Activated CD4-positive, alpha-beta T cell treated with anti-CD3 and anti-CD28 coated beads, Interleukin-2, amount 10 ng/mL, durations not matched to agents 24 days and 14 days (primary cell): ENCODE measurements at places on chromosomes 12 and 14. TPM values are rescaled to one million over a fixed set of nuclear protein-coding genes. Genes with fewer than 3 reads are reported as not detected.
A peak's percentile ranks its signal among the peaks of the same experiment; 100 is the strongest.

GRCh38 chr12:10385166-10385613 is 4.7 kb downstream of the KLRK1 start:
- no peak overlapping the region for H3K27ac ChIP-seq
- peaks cover 45% of the 10 kb centered on the region for H3K27me3 ChIP-seq
- no peak for DNase-seq
- H3K4me1 ChIP-seq = no peaks in the 10 kb centered on the region
- no peak overlapping the region for H3K4me3 ChIP-seq
- H3K36me3 ChIP-seq = no peaks in the 10 kb centered on the region

GRCh38 chr12:7499636-7500035 is 3.9 kb downstream of the CD163 start:
- H3K36me3 ChIP-seq = no peaks in the 10 kb centered on the region
- peaks cover 3% of the 10 kb centered on the region for H3K4me1 ChIP-seq
- H3K27me3 ChIP-seq = peaks cover 23% of the 10 kb centered on the region
- DNase-seq = no peak

Gene HOXC13
- not detected in 2 replicates for total RNA-seq

- H3K27me3 ChIP-seq = no peaks in the 10 kb centered on the region
- no peak overlapping the region for H3K4me3 ChIP-seq
- DNase-seq = no peak
- H3K4me1 ChIP-seq = no peaks in the 10 kb centered on the region
- no peaks in the 10 kb centered on the region for H3K36me3 ChIP-seq
- H3K27ac ChIP-seq = no peak overlapping the region
Observed at GRCh38 chr12:19841451-19841850, 402.2 kb downstream of the AEBP2 start.

GRCh38 chr14:76282581-76282980 is 93.4 kb upstream of the ESRRB start:
- DNase-seq = no peak
- no peak overlapping the region for H3K27ac ChIP-seq
- peaks cover 15% of the 10 kb centered on the region for H3K27me3 ChIP-seq
- no peaks in the 10 kb centered on the region for H3K36me3 ChIP-seq
- H3K4me3 ChIP-seq = no peak overlapping the region

DNA sequence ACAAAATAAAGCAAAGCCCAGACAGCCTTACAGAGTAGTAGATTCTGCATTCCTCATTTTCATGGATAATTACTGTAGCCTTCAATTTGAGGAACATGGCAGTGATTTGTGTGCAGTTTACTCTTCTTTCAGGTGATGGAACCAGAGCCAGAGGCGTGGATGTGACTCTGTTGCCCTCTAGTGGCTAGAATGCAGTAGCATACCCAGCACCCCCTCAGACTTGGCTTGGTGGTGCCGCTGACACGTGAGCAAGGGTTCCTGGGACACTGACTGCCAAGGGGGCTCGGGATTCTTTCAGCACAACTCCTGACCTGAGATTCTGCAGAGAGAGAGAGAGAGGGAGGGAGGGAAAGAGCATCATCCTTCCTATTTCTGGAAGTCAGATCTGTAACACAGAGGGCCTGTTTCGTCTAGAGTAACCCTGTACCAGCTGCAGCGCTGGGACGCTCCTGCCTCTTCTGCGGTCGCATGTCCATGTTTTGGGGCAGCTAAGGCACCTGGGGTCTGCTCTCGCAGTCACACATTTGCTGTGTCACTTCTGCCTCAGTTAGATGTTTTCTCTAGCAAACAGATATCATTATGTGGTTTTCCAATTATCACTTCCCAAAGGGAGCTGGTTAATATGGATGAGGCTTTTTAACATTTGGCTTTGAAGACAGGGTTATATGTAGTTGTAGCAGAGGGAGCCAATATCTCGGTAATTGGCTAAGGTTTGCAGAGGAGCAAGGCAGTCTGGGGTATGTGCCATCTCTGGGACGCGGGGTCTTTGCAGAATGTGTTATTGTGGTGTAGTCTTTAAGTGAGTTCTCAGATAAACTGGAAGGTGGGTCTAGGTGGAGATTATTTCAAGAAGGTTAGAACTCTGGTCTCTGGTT is 428.1 kb downstream of the NRXN3 start:
- no peak overlapping the region for H3K27ac ChIP-seq
- H3K36me3 ChIP-seq = no peaks in the 10 kb centered on the region
- H3K27me3 ChIP-seq = no peaks in the 10 kb centered on the region
- H3K4me3 ChIP-seq = no peak overlapping the region
- no peaks in the 10 kb centered on the region for H3K4me1 ChIP-seq
- peak; percentile 78 for DNase-seq

DNA sequence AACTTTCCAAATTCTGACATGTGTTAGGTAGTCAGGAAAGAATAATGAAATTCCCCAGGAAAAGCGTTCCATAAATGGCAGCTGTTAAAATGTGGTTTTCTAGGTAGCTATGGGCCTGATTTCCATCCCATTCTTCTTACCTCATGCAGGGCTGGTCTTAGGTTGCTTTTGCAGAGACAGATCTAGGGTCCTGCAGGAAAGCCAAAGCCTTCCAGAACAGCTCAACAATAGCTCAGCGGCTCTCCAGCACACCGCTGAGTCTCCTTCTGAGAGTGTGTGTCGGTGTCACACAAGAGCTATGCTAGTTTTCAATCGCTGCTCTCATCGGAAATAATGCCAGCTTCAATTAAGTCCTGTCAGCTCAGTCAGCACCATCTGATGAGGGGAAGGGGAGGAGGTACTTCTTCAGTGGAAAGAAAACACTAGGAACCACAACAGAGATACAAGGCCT is 106.7 kb downstream of the TMEM30B start:
- H3K36me3 ChIP-seq = peaks cover 2% of the 10 kb centered on the region
- H3K4me3 ChIP-seq = no peak overlapping the region
- peak overlapping the region; percentile 15 for H3K27ac ChIP-seq
- H3K4me1 ChIP-seq = peaks cover 36% of the 10 kb centered on the region

DNA sequence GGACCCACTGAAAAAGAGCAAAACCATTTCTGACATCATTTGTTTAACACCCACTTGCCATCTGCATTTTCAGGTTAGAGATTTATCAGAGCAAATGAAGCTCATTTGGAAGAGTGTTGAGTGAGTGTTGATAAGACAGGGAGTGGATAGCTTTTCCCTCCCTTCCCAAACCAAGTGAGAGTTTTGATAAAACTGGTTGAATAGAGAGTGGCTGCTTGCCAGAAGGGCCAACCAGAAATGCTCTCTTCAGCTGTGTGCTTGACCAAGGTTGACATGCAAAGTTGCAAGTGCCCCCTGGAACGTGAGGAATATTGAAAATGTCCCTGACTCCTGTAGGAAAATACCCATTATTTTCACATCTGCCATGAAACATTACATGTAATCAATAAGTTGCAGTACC is 1487.0 kb upstream of the FLRT2 start:
- no peaks in the 10 kb centered on the region for H3K27me3 ChIP-seq
- H3K4me3 ChIP-seq = no peak overlapping the region
- H3K4me1 ChIP-seq = no peaks in the 10 kb centered on the region
- H3K36me3 ChIP-seq = no peaks in the 10 kb centered on the region

DNA sequence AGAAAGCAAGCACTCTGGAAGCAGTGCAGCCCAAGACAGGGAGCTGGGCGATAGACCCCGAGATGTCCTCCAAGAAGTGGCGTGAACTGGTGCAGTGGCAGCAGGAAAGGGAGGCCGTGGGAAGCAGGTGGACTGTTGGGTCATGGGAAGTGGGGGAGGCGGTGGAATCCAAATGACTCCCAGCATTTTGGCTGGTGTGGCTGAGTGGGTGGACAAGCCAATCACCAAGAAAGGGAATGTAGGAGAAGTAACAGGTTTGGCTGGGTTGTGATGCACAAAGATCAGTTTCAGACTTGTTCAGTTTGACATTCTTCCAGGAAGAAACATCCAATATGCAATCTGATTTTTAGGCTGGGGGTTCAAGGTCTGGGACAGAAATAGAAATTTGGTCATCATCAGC is 46.0 kb upstream of the KTN1 start:
- DNase-seq = no peak
- H3K36me3 ChIP-seq = no peaks in the 10 kb centered on the region
- no peak overlapping the region for H3K4me3 ChIP-seq

Gene GPR137C
- total RNA-seq = 0.07 and 0.24 TPM in 2 replicates

DNA sequence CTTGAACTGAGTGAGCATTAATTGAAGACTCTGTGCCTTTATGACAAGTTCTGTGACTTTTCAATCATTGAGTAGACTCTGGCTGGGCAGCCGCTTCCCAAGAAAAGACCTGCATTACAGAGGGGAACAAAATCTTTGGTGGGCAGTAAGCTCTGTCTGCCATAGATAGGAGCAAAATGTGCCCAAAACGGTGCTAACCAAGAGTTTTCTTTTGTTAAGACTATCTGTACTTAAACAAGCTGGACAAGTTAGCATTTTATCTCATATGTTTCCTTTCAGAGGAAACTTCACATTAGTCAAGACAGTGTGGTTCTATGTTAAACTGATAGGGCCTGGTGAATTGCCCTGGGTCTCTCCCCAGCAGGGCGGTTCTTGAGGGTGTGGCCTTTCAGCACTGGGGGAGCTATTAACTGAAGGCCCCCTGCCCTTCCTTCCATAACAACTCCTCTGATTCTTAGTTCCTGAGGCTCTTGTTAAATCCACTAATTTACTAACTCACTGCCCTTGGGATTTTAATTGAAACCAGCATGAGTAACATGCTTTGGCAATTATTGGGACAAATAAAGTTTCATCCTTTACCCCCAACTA is 219.6 kb downstream of the KTN1 start:
- DNase-seq = no peak
- H3K4me1 ChIP-seq = peaks cover 45% of the 10 kb centered on the region
- no peak overlapping the region for H3K4me3 ChIP-seq
- H3K36me3 ChIP-seq = peaks cover 16% of the 10 kb centered on the region
- no peaks in the 10 kb centered on the region for H3K27me3 ChIP-seq

DNA sequence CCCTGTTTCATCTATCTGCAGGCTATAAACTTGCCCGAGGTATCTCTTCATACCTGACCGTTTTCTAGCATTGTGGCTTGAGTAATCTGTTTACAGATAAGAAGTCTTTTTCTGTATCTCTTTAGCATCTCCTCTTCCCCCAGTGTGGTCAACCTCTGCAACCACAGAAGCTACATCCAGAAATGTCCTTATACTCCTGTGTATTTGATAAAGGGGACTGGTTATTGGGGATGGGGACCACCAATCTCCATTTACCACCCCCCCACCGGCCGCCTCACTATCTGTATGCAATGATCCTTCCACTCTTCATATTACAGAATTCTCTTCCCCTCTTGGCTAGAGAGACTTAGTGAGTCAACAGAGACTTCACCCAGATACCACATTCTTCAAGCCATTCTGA is 3.4 kb upstream of the RPAP3 start:
- H3K4me1 ChIP-seq = peaks cover 38% of the 10 kb centered on the region
- no peak overlapping the region for H3K4me3 ChIP-seq
- DNase-seq = peak; percentile 59

DNA sequence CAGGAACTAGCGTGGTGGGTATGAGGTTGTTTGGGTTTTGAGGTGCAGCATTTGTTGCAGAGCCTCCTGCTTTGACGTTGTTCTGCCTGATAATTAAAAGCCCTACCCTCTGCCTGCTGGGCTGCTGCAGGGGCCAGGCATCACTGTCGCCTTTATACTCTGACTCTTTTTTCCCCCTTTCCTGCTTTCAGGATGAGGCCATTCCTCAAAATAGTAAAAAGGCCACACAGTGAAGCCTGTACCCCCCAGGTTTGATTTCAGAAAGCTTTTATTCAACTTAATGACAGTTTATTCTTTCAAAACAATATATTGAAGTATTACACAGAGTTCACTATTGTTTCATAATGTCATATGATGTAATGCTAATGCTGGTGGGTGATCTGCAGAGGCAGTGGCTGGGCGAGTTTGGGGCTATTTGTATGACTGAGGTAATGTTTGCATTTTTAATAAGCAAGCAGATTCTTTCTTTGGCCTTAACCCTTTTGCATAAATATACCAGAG is 9.1 kb downstream of the BORCS5 start:
- no peak overlapping the region for H3K4me3 ChIP-seq
- no peaks in the 10 kb centered on the region for H3K27me3 ChIP-seq
- no peak overlapping the region for H3K27ac ChIP-seq
- no peak for DNase-seq
- peaks cover 38% of the 10 kb centered on the region for H3K4me1 ChIP-seq

DNA sequence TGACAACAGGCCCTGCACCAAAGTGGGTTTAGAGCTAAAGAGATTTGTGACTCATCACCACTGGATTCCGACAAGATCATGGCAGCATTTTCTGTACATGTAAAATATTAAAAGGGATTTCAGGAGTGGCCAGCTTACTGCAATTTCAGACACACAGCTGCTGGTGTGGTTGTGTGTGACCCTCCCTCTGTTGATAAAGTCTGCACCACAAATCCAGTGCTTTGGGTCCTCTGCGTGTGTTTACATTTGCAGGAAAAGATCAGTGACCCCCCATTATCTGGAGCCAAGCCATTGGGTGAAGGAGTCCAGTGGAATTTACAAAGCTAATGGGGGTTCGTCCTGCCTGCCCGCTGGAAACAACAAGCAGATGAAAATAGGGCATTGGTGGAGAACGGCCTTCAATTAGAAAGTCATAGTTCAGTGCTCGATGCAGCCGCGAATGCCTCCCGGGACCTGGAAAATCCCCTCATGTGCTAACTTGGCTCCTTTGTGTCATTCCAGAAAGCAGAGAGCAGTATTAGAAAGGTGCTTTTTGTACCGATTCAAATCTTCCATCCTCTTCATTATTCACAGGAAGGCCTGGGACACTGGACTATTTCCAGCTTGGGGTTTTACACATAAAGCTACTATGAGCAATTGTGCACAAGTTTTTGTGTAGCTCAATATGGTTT is 188.5 kb upstream of the TMEM132C start:
- H3K4me1 ChIP-seq = no peaks in the 10 kb centered on the region
- H3K4me3 ChIP-seq = no peak overlapping the region
- H3K27me3 ChIP-seq = no peaks in the 10 kb centered on the region
- H3K36me3 ChIP-seq = no peaks in the 10 kb centered on the region
- H3K27ac ChIP-seq = no peak overlapping the region

DNA sequence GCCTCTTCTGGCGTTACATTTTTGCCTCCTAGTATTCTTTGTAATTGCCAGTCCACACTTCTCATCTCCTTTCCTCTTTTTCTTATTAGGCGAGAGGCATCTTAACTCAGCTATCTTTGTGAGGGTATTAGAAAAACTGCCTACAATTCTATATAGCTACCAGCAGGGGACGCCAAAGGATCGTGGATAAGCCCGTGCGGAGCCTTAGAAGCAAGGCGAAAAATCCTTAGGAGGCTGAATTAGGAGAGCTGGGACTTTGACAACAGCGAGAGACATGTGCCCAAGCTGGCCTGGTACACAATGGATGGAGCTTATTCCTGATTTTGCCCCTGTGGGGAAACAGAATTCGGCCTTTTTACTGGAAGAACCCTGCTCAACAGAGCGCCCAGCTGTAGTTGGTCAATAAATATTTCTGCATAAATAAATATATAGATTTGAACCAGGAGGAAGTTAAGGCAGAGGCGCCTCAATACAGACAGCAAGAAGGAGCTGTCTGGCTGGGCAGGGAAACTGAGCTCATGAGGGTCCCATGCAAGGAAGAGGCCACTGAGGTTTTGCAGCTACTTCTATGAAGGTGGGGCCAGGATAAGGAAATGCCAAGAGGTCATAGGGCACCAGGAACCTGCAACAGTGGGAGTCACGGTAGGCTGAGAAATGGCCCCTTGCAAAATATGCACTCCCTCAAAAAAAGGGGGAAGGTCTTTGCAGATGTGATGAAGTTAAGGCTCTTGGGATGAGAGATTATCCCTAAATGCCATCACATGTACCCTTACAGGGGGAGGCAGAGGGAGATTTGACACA is 14.6 kb upstream of the RBM19 start:
- no peaks in the 10 kb centered on the region for H3K4me1 ChIP-seq
- peaks cover 6% of the 10 kb centered on the region for H3K27me3 ChIP-seq
- H3K36me3 ChIP-seq = no peaks in the 10 kb centered on the region
- H3K27ac ChIP-seq = no peak overlapping the region
- no peak overlapping the region for H3K4me3 ChIP-seq

GRCh38 chr14:100770605-100771120 is 44.0 kb downstream of the DLK1 start:
- H3K27ac ChIP-seq = no peak overlapping the region
- no peaks in the 10 kb centered on the region for H3K4me1 ChIP-seq
- DNase-seq = no peak
- no peaks in the 10 kb centered on the region for H3K36me3 ChIP-seq

Gene KRT83
- not detected in 2 replicates for total RNA-seq
